ENCODE measurements at places on chromosomes 12 and 14.

- no peak for DNase-seq
Measured at GRCh38 chr12:58341791-58342190, 400.4 kb downstream of the ATP23 start.

GRCh38 chr12:3107071-3107583 is 29.9 kb downstream of the TSPAN9 start:
- no peak for DNase-seq

DNA sequence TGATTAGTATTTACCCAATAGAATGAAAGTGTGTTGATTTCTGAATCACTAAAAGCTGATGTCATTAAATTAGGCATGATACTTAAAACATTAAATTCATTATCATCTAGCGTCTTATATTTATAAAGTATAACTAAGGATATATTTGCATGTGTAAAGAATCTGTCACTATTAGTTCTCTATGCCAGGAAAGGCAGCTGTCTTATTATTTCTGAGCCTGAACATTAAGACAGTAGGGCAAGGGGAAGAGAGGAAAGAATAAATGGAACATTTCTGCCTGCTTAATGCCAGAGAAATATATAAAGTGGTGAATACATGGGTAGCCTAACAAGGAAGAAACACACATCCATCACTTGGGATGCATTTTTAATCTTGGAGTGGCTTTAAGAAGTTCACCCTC is 965.1 kb upstream of the TMEM132C start:
- no peak for DNase-seq

- no peak for DNase-seq
Measured at GRCh38 chr12:593396-594270, 69.6 kb downstream of the NINJ2 start.

- DNase-seq, result no peak
Measured at GRCh38 chr14:97975216-97975615, 1178.0 kb downstream of the VRK1 start.

DNA sequence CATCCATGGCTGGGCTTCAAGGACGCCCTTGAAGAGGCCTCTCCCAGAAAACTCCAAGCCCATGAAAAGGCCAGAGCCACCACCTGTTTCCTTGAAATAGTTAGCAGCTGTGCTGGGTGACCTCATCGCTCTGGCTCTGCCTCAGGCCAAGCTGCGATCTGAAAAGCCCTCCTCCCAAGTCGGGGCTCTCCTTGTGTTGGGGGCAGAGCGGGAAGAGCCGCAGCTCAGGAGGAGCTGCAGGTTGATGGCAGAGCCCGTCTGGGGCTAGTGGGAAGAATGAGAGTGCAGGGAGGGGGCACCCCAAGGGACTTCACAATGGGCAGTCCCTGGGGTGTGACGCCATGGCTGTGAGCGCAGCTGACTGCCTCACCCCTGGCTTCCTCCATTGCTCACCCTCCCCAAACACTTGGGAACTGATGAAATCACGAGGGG is 50.0 kb upstream of the STON2 start:
- DNase-seq, result no peak

- no peak for DNase-seq
Measured at GRCh38 chr14:75013290-75013689, 10.6 kb downstream of the EIF2B2 start.

GRCh38 chr12:127655691-127656090 is 611.3 kb upstream of the TMEM132C start:
- no peak for DNase-seq

DNA sequence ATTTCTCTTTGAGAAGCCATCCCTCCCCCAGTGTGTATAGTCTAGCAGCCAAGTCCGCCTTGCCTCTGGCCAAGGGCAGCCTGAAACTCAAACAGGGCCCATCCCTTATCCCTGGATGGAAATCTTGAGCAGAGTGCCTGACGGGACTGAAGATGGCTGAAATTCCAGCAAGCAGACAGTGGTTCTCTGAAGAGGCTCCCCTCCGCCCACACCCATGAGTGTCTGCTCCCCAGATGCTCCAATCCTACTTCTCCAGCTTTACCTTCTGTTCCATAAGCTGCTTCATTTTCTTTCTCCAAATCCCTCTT is 396.2 kb downstream of the NUAK1 start:
- no peak for DNase-seq

DNA sequence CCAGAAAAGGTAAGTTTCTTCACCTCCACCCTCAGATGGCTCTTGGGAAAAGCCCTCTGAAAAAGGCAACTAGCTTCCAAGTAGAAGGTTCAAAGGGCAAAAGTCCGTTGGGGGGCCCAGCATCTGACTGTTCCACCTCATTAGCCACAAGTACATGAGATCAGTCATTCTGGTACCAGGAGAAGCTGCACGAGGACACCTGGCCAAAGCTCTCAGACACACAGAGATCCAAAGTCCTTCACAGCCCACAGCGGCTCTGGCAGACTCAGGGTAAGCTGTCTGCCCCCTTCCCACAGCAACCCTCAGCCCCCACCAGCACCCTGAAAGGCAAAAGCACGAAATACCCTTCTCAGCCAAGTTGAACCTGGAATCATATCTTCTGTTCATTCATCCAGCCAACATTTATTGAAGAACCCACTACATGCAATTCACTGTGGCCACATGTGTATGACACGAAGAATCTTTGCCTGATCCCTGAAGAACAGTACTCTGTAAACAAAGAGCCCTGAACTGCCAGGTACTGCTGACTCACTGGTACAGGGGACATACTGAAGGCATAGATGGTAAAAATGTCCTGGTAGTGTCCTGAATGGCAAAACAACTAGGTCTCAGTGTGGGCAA is 19.0 kb downstream of the SLC7A7 start:
- DNase-seq, result no peak

GRCh38 chr12:27866373-27867101 is 86.5 kb upstream of the MANSC4 start:
- DNase-seq, result no peak

- no peak for DNase-seq
Measured at GRCh38 chr14:71399057-71399487, 491.8 kb downstream of the PCNX1 start.

GRCh38 chr14:34075042-34075744 is 124.3 kb upstream of the EGLN3 start:
- no peak for DNase-seq

DNA sequence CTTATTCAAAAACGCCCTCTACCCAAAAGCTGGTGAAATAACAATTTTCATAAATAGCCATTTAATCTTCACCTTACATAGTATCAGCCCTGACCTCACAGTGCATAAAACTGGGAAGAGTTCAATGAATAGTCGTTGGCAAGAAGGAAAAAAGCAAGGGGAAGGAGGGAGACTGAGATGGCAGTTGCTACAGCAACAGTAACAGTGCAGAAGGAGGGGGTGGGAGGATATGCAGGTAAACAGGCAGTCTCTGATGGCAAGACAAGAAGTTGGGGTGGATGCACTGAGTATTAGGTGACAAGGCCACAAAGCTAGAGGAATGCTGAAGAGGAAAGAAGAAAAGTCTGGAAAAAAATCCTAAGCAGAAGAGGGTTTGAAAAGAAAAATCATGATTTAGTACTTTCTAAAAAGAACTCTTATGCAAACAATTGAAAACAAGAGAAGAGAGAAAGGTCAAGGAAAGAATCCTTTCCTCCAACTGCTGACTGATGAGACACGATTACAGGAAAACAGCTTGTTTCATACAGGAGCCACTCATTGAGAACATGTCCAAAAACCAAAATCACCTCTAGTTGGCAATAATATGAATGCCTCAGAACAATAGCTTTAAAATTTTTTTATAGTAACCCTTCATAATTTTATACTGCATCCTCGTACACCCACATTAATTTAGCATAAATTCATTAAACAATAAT is 56.0 kb downstream of the DCAF5 start:
- DNase-seq, result no peak

- no peak for DNase-seq
Measured at GRCh38 chr12:97545804-97546203, 83.2 kb downstream of the RMST start.

DNA sequence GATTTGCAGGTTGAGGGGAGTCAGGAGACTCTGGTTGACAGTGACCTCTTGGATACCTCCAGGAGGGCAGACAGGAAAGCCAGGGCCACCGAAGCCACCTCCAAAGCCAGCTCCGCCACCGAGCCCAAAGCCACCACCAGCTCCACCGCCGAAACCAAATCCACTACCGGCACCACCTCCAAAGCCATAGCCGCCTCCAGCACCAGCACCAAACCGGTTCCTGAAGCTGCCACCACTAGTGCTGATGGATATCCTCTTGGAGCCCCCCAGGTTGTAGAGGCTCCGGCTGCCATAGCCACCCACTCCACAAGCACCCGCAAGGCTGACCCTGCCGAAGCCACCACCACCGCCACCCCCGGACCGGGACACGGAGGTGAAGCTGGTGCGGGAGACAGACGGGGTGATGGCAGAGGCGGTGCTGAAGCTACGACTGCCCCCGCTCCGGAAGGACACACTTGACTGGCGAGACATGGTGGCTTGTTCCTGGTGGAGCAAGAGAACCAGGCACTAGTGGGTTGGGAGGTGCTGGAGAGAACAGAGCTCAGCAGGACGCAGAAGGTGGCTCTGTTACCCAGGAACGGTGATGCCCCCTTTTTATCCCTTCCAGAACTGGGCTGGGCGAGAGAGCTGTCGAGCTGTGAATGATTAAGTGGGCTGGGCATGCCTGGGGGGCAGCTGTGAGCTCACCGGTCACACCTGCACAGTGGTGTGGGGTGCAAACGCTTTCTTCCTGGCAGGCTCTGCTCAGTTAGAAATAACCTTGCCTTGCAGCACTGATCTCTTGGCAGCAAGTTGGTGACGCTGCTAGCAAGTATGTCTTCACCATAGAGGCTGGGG is at the start of gene KRT5:
KRT5 (minus strand) TSS at position 569 of the 837 bp plus-strand sequence; CDS start at position 471, 98 bp downstream.
- no peak for DNase-seq

DNA sequence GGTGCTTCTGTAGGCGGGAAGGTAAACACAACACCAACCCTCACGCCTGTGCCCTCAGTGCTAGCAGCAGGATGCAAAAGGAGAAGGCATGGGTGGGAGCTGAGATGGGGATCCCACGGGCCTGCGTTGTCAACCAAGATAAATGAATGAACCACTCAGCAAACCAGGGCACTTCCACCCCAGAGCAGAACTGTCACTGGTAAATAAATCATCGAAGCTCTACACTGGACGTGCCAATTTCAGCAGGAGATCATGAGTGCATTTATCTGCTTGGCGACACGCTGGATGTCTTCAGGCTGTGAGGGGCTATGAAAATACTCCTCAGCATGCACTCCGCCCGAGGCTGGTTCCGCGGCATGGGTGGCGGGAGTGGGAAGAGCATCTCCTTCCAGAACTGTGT is 33.2 kb downstream of the HSPB8 start:
- DNase-seq, result no peak

DNA sequence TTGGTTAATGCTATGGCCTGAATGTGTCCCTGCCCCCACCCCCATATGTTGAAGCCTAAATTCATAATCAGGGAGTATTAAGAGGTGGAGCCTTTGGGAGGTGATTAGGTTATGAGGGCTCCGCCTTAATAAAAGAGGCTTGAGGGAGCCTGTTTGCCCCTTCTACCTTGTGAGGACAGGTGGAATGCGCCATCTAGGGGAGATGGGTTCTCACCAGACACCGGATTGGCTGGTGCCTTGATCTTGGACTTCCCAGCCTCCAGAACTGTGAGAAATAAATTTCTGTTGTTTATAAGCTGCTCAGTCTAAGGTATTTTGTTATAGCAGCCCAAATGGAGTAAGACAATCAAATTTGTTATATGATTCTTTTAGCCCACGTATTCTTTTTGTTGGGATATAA is 148.3 kb downstream of the PTCSC3 start:
- no peak for DNase-seq

GRCh38 chr14:53019406-53019805 is 68.6 kb upstream of the FERMT2 start:
- no peak for DNase-seq

- no peak for DNase-seq
Measured at GRCh38 chr12:109738878-109739665, 25.4 kb downstream of the FAM222A start.

DNA sequence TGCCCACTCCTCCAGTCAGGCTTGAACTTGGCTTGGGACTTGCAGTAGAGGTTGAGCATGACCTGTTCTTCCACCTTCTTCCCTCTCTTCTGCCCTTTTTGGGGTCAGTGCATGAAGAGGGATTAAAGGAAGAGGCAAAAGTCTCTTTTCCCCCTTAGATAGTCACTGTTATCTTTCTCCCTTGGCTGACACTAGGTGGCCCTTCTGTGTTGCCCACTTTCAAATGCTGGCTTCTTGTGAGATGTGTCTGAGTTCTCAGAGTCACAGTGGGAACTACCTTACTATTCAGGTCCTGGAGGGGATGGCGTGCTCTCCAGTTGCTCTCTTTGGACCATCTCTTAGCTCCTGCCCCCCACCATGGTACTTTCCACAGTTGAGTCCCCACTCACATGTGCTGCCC is 73.6 kb downstream of the GPR65 start:
- DNase-seq, result no peak

GRCh38 chr14:50528000-50528399 is 4.4 kb downstream of the MAP4K5 start:
- DNase-seq, result no peak

GRCh38 chr14:71387753-71388152 is 480.5 kb downstream of the PCNX1 start:
- DNase-seq, result no peak

- no peak for DNase-seq
Measured at GRCh38 chr12:124622331-124622730, 54.9 kb upstream of the NCOR2 start.

DNA sequence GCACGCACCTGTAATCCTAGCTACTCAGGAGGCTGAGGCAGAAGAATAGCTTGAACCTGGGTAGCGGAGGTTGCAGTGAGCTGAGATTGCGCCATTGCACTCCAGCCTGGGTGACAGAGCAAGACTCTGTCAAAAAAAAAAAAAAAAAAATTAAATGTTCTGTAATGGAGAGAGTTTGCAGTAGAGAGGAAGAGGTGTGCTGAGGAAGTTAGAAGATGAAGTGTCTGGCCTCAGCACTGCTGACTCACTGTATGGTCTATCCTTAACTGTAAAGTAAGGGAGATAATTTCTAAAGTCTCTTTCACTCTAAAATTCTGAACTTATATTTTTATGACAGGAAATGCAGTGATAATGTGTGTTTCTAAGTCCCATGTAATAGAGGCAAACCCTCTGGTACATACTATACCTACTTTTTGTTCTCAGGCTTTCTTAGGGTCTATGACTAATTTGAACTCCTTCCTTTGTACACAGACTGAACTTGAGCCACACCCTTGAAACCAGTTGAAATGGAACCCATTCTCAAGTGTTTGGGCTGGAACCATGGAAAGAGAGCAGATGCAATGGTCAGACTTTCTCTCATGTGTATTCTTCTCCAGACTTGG is 278.1 kb upstream of the FAR2 start:
- no peak for DNase-seq

Measured in activated CD8-positive, alpha-beta memory T cell treated with anti-CD3 and anti-CD28 coated beads for 1 hour (primary cell).